ENCODE measurements at places on chromosomes 11 and 22.

- no peak for DNase-seq
These were observed 23.8 kb downstream of the DIXDC1 start for GRCh38 chr11:111960916-111961315.

- DNase-seq, result no peak
These were observed 1.7 kb downstream of the PICALM start for GRCh38 chr11:86067009-86067850.

GRCh38 chr11:21987261-21987660 lies 205.6 kb upstream of the ANO5 start:
- DNase-seq, result no peak

DNA sequence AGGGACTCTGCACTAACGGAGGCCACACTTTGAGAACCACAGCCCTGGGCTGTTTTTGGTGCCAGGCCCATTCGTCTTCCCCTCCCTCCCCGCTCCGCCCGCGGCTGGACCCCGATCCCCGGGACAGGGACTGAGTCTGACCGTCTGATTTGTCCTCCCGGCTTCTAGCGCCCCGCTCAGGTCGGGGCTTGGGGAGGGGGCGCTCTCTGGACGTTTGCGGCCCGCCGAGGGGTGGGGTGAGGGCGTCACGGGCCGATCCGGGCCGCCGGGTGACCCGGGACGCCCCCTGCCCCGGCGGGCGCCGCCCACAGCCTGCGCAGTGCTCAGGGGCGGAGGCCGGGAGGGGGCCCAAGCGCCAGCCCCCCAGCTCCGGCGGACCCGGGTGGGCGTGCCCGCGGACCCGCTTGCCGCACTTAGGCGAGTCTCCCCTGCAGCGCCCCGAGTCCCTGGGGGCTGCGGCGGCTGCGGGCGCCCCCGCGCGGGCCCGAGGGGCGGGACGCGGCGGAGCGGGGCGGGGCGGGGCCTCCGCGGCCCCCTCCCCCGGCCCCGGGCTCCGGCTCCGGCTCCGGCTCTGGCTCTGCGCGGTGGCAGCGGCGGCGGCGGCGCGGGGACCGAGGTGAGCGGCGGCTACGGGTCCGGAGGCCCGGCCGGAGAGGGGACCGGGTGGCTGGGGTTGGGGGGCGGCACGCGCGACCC lies 33.7 kb upstream of the PRR5 start:
- DNase-seq, result no peak

DNA sequence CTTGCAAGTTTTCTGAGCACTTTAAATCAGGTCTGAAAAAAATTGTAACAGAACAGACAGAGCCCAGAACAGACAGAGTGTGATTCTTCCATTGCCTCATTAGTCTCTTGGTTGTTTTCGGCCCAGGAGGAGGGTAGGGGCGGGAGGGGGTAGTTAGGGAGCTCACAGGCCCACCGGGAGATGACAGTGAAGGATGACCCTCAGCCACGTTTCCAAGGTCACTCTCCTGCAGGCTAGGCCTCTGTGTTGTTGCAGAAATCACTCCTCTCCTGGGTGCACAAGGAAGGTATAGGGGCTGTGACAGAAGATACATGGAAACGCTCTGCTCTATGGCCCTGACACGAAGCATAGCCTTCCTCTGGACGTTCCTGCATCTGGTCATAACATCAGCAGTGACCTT lies 69.3 kb downstream of the ABTB2 start:
- no peak for DNase-seq

GRCh38 chr11:66151273-66151672 lies 81.2 kb downstream of the PACS1 start:
- no peak for DNase-seq

DNA sequence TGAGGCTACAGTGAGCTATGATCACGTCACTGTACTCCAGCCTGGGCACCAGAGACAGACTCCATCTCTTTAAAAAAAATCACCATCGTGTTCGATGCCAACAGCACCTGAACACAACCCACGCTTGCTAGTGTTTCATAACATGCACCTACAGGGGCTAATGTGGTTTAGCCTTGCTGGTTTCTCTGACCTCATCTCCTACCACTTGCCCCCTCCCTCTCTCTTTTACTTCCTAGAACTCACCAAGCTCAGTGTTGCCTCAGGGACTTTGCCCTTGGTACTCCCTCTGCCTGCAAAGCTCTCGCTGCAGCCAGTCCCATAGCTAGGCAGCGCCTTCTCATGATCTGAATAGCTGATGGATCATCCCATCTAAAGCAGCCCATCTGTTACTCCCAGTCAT lies 99.8 kb downstream of the FBXO7 start:
- no peak for DNase-seq

- no peak for DNase-seq
These were observed 76.1 kb downstream of the SERGEF start for GRCh38 chr11:17936790-17937189.

- DNase-seq, result no peak
These were observed 346 bp downstream of the FJX1 start for GRCh38 chr11:35618497-35619115.

GRCh38 chr11:2517016-2517385 lies 72.2 kb downstream of the KCNQ1 start:
- no peak for DNase-seq

GRCh38 chr22:19746726-19747125 lies 13.9 kb upstream of the TBX1 start:
- no peak for DNase-seq

GRCh38 chr11:86898689-86899088 lies 56.5 kb downstream of the FZD4 start:
- DNase-seq, result no peak

DNA sequence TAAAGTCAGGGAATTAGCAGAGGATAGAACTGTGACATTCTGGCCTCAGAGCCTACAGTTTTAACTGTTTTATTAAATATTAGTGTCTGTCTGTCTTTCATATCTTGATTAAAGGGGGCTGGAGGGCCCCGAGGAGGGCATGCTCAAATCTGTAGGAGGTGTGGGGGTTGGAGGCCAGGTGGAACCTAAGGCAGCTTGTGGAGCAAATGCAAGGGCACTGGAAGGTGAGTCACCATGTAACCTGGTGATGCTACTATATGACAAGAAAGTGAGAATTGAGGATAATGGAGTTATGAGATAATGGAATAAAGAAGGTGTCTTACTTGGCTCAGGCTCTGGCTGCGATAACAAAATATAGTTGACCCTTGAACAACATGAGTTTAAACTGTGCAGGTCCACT lies 27.3 kb upstream of the TMEM86A start:
- no peak for DNase-seq

DNA sequence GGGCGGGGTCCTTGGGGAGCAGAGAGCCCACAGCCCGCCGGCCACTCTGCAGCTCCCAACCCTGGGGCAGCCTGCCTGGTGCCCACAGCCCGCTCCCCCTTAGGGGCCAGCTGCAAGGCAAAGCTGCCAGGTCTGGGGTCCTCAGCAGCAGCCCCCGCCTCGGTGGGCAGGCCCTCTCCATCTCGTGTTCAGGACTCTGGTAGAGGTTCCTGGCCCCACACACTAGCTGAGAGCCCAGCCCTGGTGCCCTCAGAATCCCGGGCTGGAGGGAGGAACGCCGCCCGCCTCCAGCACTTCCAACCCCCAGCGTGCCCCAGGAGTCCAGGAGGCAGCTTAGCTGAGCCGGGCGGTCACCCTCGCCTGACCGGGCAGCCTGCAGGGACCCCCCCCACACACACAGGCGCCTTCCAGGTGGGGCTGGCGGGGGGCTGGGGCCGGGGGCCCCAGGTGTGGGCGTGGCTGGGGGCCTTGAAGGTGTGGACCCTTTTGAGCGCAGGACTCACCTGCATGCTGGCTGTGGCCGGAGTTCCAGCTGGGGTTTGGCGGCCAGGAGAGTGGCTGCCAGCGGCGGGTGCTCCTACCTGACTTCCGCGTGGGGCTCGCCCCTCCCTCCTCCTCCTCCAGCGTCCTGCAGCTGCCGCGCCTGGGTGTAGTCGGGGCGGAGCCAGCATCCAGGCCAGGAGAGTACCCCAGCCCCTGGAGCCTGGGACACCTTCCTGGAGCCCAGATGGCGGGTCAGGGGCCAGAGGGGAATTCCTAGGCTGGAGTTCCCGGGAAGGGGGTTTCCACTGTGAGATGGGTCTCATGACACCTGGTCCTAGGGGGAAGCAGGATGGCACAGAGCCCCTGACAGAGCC lies at the start of gene ANO9:
TSS of gene ANO9 (minus strand) at position 594 of the 857 bp plus-strand sequence. CDS start at position 509, 85 bp downstream.
- DNase-seq, result no peak

- DNase-seq, result no peak
These were observed 485.3 kb downstream of the TBC1D22A start for GRCh38 chr22:47247579-47248240.

GRCh38 chr11:57681168-57681567 lies 13.3 kb downstream of the ZDHHC5 start:
- no peak for DNase-seq

GRCh38 chr11:72665911-72666472 lies 8.2 kb downstream of the PDE2A start:
- no peak for DNase-seq

DNA sequence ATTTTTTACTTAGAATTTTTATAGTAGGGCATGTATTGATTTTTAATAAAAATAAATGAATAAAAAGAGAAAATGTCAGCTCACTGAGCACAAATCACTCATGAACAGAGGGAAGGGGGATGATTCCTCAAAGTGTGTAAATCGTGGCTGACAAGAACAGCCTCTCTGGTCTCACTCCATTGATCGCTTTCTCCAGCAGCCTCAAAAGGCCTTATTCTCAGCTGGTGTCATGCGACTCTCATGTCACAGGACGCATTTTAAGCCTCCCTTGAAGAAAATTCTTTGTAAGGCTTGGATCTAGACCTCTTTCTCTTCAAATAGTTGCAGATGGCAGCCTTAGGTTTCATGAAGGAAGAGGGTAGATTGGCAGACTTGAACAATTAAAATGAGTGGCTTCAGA lies 33.9 kb upstream of the SLC5A12 start:
- DNase-seq, result no peak

DNA sequence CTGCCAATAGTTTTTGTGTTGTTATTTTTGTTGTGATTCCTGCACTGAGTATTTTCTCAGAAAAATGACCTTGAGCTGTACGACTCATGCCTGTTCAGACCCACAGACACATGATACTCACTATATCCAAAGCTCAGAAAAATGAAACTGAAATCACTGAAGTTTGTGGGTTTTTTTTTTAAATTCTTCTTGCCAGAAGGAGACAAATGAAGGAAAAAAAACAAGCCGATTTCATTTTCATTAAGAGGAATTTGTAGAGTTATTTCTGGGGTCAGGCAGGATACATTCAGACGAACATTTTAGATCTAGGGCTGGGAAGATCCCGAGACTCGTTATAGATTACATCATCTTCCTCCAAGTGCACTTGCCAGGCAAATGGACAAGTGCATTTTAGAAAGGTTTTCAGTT lies 60.4 kb downstream of the BMAL1 start:
- DNase-seq, result no peak

GRCh38 chr11:11400121-11400520 lies 47.1 kb upstream of the CSNK2A3 start:
- DNase-seq, result no peak

DNA sequence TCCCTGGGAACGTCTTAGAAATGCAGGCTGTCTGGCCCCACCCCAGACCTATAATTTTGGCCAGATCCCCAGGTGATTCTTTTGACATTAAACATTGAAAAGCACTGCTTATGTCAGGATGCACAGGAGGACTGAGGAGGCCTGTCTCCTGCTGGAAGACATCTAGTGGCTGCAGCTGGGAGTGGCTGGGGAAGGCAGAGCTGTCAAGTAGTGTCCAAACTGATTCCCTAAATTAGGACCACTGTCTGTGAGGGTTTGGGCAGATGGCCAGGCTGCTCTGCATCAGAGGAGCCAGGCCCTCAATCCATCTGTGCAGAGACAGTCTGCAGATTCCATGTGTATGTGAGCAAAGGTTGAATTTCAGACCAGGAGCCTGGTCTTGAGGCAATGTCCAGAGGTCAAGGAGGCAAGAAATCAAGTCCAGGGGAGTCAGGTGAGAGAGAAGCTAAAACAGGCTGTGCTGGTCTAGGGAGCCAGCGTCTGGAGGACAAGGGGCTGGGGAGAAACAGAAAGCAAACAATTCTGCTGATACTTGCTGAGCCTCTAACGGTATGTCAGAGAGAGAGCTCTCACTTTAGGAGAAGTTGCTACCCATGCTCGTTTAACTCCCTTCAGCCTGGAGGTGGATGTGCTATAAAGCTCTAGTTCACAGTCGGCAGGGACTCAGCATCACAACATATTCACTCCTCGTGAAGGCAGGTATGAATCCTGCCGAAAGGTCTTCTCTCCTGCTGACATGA lies 15.3 kb upstream of the SYTL2 start:
- DNase-seq, result no peak

DNA sequence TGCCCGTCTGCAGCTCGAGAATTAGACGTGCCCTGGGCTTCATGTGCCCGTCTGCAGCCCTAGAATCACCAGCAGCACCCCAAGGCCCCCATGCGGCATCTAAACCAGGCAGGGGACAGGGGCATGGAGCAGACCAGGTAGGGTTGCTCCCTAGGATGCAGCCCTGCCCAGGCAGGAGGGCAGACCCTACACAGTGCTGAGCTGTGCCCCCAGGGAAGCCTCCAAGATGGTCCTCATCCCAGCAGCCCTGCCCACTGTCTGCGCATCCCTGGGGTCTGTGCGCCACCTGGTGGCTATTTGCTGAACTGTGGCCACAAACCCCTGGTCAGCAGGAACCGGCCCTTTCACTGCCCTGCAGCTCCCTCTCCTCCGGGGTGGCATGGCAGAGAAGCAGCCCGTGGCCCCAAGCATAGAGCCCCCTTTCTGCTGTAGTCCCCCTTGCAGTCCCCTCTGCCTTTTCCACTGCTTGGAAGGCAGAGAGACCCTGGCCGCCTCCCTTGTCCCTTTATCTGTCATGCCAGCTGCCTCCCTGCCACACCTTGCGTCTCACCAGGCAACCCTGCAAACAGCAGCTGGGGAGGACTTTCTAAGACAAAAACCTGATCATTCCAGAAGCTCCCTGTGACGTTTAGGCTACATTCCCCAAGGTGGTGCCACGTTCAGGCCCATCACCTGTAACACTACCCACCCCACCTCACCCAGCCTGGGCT lies 86.6 kb downstream of the KCNQ1 start:
- DNase-seq, result peak; percentile 56
